ENCODE measurements at places on chromosomes 1 and 21.

- DNase-seq: no peak
Observed at GRCh38 chr1:79499541-79499940, 493.0 kb upstream of the ADGRL4 start.

- no peak for DNase-seq
Observed at GRCh38 chr1:77824694-77825093, 45.2 kb downstream of the MIGA1 start.

- DNase-seq: no peak
Observed at GRCh38 chr1:176885751-176886150, 278.8 kb downstream of the ASTN1 start.

- no peak for DNase-seq
Observed at GRCh38 chr1:24254783-24255182, 64.4 kb upstream of the GRHL3 start.

DNA sequence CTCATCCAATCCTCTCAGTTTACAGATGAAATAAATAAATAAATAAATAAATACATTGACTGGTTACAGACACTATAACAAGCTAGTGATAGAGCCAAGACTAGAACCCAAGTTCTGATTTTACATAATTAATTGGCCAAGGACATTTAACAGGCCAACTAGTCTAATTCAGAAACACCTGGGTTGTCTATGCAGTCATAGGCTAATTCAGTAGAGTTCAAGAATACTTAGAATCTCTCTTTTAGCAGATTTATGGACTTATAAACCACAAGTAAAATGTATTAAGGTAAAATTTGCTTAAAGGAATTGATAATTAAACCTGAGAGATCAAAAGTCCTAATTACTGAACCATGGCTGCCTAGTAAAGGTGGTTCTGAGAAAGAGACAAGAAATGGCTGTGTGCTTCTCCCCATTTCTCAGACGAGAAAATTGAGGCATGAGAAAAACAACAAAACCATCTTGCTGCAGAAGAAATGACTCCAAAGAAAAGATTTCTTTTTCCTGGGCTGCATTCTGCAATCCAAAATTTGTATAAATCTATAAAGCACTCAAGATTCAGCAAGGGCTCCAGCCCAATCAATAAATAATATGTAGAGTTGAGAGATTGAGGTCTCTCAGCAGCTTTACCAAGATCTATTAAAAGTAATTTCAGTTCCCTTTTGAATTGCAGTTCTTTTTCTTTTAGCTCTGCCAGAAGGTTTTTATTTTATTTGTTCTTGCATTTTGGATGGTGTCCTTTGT lies 98.3 kb downstream of the DUSP10 start:
- DNase-seq: no peak

DNA sequence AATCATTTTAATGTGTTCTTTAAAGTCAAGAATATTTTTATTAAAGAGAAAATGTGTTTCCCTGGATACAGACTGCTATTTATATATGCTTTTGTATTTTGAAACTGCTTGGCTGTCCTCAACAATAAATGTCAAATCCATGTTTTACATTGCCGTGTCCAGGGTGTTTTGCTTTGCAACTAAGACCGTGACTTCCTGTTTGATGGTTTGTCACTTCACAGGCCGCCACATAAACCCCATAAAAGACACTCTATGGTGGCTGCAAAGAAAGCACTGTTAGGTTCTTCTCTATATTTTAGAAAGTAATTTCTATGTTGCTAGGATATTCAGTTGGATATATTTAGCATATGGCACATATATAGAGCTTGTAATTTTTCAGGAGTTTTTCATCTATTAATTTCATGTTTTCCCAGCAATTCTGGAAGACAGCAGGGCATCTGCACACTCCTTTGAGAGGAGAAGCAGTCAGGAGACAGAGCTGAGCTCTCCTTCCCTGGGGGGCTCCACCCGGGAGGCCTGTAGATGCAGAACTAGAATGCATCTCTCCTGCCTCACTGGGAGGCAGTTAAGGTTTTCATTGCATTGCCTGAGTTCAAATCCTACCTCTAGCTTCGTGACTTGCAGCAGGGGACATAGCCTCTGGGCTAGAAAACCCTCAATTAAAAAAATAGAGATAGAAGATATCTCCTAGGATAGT lies 33.1 kb downstream of the PRDM2 start:
- no peak for DNase-seq

- no peak for DNase-seq
Observed at GRCh38 chr1:26531651-26532131, 2.1 kb downstream of the RPS6KA1 start.

GRCh38 chr21:44933199-44933917 lies 6.5 kb upstream of the SLX9 start:
- DNase-seq: no peak

GRCh38 chr1:56617141-56617540 lies 28.0 kb upstream of the PRKAA2 start:
- no peak for DNase-seq

DNA sequence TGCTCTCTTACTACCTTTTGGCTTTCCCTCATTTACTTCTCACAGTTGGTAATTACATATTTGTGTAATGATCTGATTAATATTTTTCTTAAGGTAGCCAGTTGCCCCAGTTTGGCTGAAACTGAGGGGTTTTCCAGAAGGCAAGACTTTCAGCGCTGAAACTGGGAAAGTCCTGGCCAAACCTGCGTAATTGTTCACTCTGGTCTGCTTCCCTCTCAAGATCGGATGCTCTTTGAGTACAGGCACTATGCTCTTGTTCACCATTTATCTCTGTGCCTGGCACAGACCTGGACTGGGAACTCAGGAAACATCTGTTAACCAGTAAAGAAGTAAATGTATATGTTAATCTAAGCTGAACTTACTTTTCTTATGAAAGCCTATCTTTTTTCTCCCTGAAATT lies 209.6 kb upstream of the HOOK1 start:
- DNase-seq: no peak

GRCh38 chr1:41322835-41323234 lies 38.4 kb upstream of the FOXO6 start:
- no peak for DNase-seq

GRCh38 chr1:167837326-167837725 lies 76.6 kb downstream of the ADCY10 start:
- DNase-seq: no peak

DNA sequence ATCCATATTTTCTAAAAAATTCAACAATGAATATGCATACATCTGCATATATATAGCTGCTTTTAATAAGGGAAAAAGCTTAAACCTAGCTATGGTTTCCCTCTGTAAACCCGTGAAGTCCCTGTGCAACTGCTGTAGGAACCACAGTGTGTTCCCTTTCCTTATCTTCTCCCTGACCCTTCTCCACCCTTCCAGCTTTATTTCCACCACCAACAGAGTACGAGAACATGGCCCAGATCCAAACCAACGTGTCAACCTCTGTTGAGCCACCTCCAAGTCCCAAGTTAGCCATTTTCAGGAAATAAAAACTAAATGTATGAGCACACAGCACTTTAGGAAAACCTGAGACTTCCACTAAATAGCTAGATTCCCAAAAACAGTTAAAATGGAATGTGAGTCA lies 20.3 kb downstream of the SUSD4 start:
- no peak for DNase-seq

DNA sequence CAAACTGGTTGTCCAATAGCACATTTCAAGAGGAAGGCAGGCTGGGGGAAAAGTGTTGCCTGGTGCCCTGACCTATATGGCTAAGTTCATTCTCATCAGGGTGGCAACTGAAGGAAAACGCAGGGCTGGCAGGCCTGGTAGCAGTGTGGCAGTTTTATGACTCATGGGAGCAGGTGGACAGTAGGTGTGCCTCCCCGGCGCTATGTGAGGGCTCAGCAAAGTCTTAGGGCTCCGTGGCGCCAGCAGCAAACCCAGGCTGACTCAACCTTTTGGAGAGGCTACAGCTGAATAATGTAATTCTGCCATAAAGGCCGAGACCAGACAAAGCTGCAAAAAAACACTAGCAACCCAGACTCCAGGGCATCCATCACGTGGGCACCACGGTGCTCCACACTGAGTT lies 23.6 kb downstream of the GADD45A start:
- no peak for DNase-seq

DNA sequence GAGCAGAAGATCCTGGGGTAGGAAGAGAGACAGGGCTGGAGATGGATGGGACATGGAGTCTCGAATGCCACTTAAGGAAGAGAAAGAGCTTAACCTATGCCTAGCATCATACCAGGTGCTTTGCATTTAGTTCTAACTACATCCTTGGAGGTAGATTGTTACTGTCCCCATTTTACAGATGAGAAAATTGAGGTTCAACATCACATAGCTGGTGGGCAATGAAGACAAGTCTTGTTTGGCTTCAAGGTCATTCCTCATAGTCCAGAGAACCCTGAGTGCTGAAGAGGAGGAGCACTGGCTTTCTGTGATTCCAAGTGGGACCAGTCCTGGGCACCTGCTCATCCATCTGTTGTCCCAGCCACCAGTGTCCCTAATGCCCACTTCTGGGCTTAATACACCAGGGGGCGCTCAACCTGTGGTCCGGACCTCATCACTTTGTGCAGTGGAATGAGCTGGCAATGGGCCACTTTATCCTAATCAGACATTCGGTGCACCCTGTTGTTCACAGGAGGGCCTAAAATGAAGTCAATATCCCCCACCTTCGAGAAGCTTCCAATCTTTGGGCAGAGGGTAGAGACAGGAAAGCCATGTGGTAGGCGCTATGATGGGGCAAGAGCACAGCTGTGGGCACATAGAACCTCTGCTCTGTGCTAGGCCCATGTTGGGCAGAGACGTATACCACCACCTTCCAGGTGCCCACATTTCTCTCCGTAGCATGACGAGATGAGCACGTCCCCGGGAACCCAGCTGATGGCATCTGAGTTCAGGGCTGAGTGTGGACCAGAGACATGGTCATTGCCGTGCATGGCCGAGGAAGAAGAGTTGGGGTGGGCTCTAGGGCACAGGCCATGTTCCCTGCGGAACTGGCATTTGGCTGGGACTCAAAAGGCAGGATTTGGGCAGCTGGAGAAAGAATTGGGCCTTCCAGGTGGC lies 9.2 kb downstream of the RPS6KA1 start:
- no peak for DNase-seq

DNA sequence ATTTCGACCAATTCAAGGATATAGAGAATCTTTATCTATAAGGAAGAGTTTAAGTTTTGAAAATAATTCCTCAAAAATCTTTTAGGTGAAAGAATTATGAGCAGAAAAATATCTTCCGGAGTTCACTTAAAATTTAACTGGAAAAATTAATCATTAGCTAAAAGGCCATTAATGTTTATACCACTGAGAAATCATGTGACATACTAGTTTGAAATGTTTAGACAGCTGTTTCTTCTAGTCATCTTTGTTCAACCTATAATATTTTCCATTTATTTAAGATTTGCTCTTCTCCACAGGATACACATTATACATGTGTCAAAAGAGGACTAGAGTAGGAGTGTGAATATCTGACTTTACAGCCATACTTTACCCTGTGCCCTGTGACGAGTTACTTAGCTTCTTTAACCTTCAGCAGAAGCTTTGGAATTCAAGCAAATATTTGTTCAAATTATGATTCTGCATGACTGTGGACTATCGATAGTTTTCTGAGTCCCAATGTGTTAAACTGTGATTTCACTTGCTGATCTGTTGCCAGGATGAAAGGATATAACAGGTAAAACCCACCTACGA lies 374.8 kb downstream of the BRINP3 start:
- DNase-seq: no peak

DNA sequence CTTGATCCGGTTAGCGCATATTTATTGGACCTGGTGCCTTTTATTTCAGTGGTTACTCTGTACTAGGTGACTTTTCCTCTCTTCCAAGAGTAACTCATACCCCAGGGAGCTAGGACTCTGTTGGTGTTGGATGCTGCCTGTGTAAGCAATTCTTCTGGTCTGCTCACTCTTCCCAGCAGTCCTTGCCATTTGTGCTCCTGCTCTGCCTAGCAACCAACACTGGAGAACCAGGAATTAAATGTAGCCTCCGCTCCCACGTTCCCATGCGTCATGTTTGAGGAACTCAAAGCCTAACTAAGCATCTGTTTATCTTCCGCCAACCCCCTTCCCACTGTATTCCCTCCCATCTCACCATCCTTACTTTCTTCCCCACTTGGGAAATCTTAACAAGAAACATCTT lies 65.7 kb upstream of the RAVER2 start:
- DNase-seq: no peak

DNA sequence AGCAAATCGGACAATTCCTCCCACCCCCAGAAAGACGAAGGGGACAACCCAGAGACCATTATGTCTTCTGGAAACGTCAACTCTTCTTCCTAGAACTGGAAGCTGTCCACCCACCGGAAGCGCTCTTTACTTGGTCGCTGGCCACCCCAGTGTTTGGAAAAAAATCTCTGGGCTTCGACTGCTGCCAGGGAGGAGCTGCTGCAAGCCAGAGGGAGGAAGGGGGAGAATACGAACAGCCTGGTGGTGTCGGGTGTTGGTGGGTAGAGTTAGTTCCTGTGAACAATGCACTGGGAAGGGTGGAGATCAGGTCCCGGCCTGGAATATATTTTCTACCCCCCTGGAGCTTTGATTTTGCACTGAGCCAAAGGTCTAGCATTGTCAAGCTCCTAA lies 3.2 kb downstream of the S1PR1 start:
- DNase-seq: no peak

- DNase-seq: no peak
Observed at GRCh38 chr1:36725151-36725550, 242.4 kb upstream of the CSF3R start.

DNA sequence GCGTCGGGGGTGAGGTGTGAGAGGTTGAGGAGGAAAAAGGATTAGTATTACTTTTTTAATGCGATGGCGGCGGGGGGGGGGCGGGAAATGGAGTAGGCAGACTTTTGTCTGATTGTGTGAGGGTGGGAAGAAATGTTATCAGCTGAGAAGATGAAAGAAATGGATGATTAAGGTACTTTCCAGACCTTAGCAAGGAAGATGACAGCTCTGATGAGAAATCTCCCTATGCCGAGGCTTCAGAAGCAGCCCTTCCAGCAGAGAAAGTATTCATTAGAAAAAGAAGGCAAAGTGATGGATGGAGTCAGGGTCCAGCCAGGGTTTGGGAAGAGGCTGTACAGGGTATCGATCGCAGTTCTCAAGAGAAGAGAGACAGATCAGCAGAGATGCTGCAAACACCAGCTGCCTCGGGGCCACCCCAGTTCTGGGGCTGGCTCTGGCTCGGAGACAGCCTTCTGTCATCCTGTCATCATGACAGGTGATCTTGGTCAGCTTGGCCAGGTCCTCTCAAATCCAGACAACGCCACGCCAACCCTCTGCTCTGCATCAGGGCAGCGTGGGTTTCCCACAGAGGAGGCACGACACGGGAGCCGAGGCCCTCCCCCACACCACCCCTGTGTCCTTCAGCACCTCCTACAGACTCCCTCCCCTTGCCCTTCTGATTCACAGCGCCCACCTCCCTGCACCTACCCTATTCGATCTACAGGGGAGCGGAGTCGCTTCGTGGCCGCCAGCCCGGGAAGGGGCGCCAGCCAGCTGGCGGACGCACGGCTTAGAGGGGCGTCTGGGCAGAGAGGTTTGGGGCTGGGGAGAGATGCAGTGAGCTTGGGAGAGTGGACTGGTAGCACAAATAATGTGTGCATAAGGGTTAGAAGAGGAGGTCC lies 674 bp upstream of the ATXN7L2 start:
- no peak for DNase-seq

- DNase-seq: no peak
Observed at GRCh38 chr1:221032637-221033280, 153.5 kb downstream of the HLX start.

Measured in SK-N-MC (cell line).